ENCODE measurements at places on chromosomes 16 and 17.

DNA sequence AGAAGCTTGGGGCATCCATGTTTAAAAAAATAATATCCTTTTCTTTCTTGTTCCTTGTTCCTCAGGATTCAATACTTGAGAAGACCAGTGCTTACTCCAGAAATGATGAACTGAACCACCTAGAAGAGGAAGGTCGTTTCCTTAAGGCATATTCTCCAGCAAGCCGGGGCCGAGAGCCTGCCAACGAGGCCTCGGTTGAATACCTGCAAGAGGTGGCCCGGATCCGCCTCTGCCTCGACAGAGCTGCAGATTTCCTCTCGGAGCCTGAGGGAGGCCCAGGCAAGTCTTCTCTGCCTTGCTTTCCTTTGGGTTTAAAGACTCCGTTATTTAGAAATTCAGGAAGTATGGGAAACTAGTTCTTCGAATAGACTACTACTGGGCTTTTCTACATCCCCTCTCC is 42.5 kb upstream of the ENDOV start:
- DNase-seq: no peak

- peak; percentile 29 for DNase-seq
These were observed 60.1 kb upstream of the TMEM132E start for GRCh38 chr17:34519282-34519681.

DNA sequence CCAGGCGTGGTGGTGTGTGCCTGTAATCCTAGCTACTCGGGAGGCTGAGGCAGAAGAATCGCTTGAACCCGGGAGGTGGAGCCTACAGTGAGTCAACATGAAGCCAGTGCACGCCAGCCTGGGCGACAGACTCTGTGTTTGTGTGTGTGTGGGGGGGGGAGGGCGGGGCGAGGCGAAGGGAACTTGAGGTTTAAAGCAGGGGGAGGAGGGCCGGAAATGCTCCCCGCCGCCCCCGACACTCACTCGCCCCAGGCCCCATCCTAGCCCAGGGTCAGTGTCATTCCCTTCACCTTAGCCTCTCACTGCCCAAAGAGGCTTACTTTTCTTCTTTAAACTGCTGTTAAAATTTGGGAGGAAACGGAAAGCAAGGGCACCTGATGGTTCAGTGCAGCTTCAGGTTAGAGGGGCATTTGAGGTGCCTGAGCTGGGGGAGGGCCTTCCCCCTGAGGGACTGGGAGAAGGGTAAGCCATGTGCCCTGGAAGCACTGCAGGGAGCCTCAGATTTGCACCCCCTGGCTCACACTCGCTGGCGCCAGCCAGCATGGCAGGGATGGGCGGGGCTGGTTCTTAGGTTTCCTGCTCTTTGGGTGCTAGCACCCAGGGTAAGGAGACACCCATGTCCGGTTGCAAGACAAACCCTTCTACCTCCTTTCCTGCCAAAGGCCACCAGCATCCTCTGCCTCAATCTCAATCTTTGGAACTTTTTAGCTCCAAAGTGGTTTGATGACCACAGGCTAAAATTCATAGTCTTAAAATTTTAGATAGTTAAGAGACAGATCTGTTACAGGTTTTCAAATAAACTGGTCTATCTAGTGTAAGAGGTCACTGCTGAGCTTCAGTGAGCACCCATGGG is 2.2 kb upstream of the LIMD2 start:
- DNase-seq: no peak

DNA sequence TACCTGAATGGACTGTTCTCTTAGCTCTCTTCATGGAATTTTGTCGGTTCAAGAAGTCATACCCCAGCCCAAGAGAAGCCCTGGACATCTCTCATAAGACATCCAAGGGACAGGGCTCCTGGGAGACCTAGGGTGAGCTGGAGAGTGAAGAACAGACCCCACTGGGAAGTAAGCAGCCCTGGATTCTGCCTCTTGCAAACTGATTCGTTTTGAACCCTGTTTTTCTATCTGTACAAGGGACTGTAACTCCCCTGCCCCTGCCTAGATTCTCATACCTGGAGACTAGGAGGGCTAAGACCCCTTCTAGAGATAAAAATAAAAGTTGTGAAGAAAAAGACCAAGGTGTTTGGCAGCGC is 449 bp downstream of the CCL3L1 start:
- no peak for DNase-seq

DNA sequence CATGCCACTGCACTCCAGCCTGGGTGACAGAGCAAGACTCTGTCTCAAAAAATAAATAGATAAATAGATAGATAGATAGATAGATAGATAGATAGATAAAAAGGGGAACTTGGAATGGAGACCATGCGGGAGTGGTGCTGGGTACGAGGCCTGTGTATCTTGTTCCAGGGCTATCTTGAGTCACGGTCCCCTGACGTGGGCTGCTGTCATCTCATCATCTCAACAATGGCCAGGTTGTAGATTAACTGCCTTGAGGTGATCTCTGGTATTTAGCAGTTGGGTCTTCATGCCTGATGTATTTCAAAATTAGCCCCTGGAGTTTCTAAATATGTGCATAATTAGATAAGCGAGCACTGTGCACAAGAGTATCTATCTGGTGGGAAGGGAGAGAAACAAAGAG is 212.1 kb downstream of the CDRT15L2 start:
- DNase-seq: no peak

DNA sequence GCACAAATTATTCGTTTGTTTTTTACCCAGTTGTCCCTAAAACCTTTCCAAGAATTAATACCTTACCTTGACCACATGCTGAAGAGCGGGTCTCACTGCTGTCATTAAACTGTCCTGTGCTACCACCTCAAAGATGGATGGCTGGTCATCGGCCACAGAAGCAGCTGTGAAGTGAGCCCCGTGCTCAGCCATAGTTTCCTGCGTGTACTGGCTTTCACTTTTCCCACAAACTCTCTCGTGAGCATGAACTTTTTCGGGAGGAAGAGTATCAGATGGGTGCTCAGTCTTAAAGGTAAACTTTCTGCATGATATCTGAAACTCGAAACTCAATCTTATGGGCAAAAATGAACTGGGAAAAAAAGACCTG is 558 bp downstream of the PEX12 start:
- no peak for DNase-seq

All from HEK293T (cell line).